ENCODE measurements at places on chromosomes 5 and 9. TPM values are rescaled to one million over a fixed set of nuclear protein-coding genes. Genes with fewer than 3 reads are reported as not detected.

DNA sequence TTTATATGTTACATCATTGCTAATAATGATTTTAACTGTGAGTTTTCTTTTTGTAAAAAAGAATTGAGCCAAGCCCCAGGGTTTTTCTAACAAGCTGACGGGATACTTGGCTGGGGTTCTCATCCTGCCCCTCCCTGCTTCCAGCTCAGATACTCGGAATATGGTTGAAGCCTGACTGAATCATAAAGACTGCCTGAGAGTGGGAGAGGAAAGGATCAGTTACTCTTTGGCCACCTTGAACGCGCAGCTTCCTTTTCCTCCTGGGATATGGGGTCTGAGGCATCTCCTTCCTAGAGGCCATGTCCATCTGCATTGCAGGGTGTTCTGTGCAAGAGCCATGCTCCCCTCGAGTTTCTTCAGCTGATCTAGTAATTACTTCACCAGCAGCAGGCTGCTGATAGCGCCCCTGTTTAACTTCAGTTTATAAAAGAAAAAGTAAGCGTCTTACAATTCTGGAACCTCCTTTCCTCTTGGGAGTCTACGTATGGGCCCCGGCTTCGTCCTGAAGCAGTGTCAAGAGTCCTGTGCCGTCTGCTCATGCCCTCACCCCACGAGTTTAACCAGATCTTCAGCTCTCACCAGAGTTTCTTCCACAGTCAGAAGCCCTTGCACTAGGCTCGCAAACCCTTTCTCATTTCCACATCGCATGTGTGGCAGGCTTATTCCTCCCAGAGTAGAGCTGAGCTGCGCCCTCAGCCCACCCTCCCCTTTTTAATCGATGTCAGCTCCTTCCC lies 130.0 kb downstream of the MVB12B start:
- no peaks in the 10 kb centered on the region for H3K27me3 ChIP-seq
- peaks cover 5% of the 10 kb centered on the region for H3K36me3 ChIP-seq
- no peaks in the 10 kb centered on the region for H3K4me1 ChIP-seq
- no peak overlapping the region for H3K27ac ChIP-seq

DNA sequence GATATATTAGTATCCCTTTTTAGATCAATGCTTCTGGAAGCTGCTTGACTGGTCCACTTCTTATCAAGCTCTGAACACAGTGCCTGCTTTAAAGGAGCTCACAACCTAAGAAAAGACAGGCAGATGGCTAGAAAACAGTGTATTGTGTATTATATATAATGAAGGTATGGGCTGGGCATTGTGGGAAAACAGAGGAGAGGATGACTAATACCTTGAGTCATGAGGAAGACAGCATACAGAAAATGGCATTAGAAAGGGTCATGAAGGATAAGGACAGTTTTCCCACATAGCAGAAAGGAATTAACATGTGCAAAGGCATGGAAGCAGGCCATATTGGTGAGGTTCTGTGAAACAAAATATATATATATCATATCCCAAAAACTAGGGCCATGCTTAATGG lies 309.6 kb downstream of the MLLT3 start:
- H3K4me1 ChIP-seq = no peaks in the 10 kb centered on the region
- no peak overlapping the region for H3K4me3 ChIP-seq
- H3K27ac ChIP-seq = no peak overlapping the region
- H3K36me3 ChIP-seq = no peaks in the 10 kb centered on the region

DNA sequence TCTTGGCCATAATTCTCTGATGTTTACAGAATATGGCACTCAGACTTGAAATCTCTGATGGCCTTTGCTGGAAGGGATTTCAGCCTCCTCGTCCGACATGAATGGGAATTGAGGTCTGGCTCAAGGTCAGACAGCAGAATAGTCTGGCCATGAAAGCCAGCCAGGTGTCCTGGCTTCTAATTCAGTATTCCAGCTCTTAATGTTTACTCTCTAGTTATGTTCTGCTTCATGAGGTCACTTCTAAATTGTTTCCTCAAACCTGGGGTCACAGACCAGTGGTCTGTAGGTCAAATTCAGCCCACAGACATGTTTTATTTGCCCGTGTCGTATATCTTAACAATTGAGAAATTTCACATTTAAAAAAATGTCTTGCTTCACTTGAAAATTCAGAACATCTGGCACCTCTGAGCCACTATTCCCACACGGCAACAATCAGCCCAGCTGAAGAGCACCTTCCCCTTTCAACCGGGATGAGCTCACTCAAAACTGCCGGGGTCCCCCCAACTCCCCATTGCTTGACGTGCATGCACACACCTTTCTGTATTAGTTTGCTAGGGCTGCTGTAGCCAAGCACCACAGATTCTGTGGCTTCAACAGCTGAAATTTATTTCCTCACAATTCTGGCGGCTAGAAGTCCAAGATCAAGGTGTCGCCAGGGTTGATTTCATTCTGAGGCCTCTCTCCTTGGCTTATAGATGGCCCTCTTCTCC lies 243.5 kb downstream of the ENC1 start:
- no peak for DNase-seq
- H3K4me3 ChIP-seq = no peak overlapping the region
- H3K27ac ChIP-seq = no peak overlapping the region
- H3K27me3 ChIP-seq = no peaks in the 10 kb centered on the region
- no peaks in the 10 kb centered on the region for H3K36me3 ChIP-seq
- H3K4me1 ChIP-seq = peaks cover 38% of the 10 kb centered on the region

DNA sequence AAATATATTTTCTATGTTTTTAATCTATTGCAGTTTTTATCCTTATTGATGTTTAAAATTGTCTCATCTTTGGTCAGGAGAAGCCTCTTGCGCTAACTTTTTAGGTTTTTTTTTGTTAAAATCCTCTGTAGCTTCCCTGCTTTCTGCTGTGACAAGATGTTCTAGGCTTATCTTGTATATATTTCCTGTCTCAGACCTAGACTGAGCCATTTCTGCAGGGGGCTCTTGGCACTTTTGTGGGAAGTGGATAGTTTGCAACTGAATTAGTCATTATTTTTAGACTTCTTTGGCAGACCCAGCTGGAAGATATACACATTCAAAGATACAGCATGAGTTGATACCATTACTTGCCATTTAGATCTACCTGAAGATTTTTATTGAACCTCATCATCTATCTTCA lies 28.8 kb downstream of the TCERG1 start:
- no peak overlapping the region for H3K4me3 ChIP-seq
- H3K36me3 ChIP-seq = peaks cover 73% of the 10 kb centered on the region
- no peaks in the 10 kb centered on the region for H3K27me3 ChIP-seq
- no peak overlapping the region for H3K27ac ChIP-seq

GRCh38 chr5:132257131-132258101 lies at the start of gene PDLIM4:
PDLIM4 (plus strand) TSS chr5:132257696; CDS start chr5:132257735, 39 bp downstream.
- peak within 1 kb of the TSS; percentile 95 for H3K27ac ChIP-seq
- H3K4me3 ChIP-seq = peak within 1 kb of the TSS; percentile 96

NUDCD2 gene
- 19.1 TPM for total RNA-seq

DNA sequence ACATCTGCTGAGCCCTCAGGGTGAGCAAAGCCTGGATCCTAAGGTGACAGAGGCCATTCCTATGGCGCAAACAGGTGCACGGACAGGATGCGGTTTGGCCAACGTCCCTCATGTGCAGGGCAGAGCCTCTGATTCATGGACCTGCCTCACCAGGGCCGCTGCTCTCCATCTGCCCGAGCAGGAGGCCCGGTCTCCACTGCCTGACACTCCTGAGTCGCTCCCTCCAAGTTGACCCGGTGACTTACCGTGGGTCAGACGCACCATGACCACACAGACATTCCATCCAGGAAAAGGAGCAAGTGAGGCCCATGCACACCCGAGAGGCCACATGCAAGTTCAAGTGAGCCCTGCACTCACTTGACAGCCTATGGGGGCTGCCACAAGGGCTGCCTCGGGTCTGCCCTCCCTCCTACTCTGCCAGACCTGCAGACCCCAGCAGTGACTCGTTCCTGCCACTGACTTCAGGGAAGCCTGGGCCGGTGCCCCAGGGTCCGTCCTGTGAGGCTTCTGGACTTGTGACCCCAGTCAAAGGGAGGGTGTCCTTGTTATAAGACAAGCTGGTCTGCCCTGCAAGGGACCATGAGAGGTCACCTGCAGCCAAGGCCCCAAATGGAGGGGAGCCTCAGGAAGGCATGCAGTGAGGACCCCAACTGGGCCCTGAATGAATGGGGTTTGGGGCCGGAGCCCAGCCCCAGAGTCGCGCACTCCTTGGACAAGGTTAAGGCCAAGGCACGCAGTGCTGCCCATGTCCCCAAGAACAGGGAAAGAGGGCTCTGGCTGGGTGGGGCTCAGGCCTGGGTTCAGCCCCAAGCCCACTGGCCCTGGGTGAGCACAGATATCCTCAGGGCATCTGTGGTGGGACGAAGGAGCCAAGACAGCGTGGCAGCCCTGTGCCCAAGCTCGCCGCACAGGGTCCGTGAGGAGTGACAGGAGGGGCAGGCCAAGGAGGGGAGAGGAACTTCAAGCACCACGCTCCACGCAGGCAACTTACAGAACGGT lies 10.1 kb downstream of the BRD3OS start:
- no peaks in the 10 kb centered on the region for H3K27me3 ChIP-seq
- no peak overlapping the region for H3K27ac ChIP-seq
- H3K36me3 ChIP-seq = peaks cover 92% of the 10 kb centered on the region
- H3K4me1 ChIP-seq = peaks cover 2% of the 10 kb centered on the region

DNA sequence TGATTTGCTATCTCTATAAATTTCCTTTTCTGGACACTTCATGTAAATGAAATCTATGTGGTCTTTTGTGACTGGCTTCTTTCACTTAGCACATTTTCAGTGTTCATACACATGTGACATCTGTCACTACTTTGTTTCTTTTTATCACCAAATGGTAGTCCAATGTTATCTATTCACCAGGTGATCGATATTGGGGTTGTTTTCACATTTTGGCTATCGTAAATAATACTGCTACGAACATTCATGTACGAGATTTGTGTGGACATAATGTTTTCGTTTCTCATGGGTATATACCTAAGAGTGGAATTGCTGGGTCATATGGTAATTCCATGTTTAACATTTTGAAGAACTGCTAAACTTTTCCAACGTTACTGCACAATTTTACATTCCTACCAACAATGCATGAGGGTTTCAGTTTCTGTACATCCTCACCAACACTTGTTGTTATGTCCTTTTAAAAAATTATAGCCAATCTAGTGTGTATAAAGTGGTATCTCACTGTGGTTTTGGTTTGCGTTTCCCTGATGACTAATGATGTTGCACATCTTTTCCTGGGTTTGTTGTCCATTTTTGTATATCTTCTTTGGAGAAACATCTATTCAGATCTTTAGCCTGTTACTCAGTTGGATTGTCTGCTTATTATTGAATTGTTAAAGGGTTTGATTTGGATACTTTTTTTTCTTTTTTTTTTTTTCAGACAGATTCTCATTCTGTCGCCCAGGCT lies 263.0 kb downstream of the PDZD2 start:
- no peaks in the 10 kb centered on the region for H3K27me3 ChIP-seq
- H3K36me3 ChIP-seq = no peaks in the 10 kb centered on the region
- no peak overlapping the region for H3K4me3 ChIP-seq
- no peak for DNase-seq
- H3K4me1 ChIP-seq = peaks cover 4% of the 10 kb centered on the region

CARD6 gene
- 3.0 TPM for total RNA-seq

TAF11L3 gene
- total RNA-seq = not detected

DNA sequence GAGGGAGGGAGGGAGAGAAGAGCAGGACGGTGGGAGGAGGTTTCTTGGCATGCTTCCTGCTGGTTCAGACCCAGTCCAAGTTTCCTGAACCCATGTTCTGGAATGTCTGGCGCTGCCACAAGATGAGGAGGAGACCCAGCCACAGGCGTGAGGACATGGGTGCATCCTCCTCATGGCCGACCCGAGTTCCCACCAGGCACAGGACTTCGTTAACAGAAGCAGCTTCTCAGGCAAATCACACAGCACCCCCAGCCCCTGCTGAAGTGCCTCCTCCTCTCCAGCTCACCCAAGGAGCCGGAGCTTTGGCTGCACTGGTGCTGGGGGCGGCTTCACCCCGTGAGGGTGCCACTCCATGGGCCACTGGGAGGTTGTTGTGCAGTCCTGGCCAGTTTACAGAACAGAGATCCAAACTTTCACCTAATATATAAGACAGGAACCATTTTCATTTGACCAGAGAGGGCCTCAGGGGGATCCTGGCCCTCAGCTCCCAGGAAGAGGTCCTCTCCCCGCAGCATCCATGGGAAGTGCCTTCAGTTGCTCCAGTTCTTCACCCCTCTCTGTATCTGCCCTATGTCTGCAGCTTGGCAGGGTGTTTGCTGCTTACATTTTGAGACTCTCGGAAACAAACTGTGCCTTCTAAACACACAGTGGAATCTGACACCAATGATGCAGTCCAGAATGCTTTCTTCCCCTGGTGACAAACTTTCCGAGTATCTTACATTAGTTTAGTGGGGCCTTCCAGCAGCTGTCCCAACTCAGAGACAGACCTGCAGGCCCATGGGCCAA lies 10.2 kb upstream of the NKD2 start:
- no peaks in the 10 kb centered on the region for H3K36me3 ChIP-seq
- no peaks in the 10 kb centered on the region for H3K27me3 ChIP-seq
- no peak overlapping the region for H3K4me3 ChIP-seq
- DNase-seq = no peak

RORB gene
- not detected for total RNA-seq

CTSL gene
- total RNA-seq = 32.2 TPM

- H3K4me1 ChIP-seq = no peaks in the 10 kb centered on the region
- no peak for DNase-seq
- no peaks in the 10 kb centered on the region for H3K27me3 ChIP-seq
- H3K36me3 ChIP-seq = no peaks in the 10 kb centered on the region
- H3K27ac ChIP-seq = no peak overlapping the region
Observed at GRCh38 chr5:84362061-84362720, 22.5 kb downstream of the EDIL3 start.

DNA sequence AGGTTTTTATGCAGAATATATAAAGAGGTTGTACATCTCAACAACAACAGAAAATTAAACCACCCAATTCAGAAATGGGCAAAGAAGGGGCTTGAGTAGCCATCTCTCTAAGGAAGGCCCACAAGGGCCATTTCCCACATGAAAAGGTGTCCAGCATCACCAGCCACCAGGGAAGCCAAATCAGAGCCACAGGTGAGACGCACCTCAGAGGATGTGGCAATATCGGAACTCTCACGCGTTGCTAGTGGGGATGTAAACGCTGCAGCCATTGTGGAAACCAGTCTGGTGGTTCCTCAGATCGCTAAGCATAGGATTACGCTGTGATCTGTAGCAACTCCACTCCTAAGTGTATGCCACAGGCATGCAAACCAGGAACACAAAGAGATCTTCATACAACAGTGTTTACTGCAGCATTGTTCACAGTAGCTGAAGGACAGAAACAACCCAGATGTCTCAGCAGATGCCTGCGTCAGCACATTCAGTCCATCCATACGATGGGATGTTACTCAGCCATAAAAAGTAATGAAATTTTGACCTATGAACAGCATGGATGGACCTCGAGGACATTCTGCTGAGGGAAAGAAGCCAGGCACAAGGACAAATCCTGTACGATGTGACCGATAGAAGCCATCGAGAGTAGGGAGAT lies 84.3 kb upstream of the CACNA1B start:
- no peak overlapping the region for H3K4me3 ChIP-seq
- no peak overlapping the region for H3K27ac ChIP-seq
- peaks cover 67% of the 10 kb centered on the region for H3K36me3 ChIP-seq
- H3K27me3 ChIP-seq = no peaks in the 10 kb centered on the region

GRCh38 chr9:121331549-121331948 lies 38.5 kb downstream of the STOM start:
- no peak overlapping the region for H3K4me3 ChIP-seq
- no peak for DNase-seq
- H3K27me3 ChIP-seq = no peaks in the 10 kb centered on the region
- no peak overlapping the region for H3K27ac ChIP-seq
